ENCODE measurements at places on chromosomes 13 and 19. TPM values are rescaled to one million over a fixed set of nuclear protein-coding genes. Genes with fewer than 3 reads are reported as not detected.

- DNase-seq, result no peak
Measured at GRCh38 chr19:3233831-3234230, 9.4 kb downstream of the CELF5 start.

GRCh38 chr19:16403151-16403977, 68.4 kb downstream of the EPS15L1 start:
- no peak for DNase-seq

Gene CPB2
- not detected for total RNA-seq

Gene FGF14
- total RNA-seq, result not detected

Gene CGB8
- not detected for total RNA-seq

DNA sequence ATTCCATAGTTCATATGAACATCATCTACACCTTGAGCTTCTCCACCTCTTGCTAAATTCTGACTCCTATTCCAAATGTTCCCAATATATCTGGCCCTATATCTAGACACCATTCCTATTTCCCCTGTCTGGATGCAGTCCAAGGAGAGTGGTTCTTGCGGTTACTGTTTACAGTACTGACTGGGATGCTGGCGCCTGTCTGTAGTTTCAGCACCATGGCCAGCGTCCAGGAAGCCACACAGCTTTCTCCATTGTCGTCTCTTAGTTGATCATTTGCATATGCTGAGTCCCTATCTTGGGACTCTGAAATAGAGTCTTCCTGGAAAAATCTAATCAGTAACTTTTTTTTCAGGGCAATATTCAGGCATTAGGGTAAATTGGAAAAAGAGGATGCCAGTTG, 14.9 kb downstream of the LAIR2 start:
- no peak for DNase-seq

DNA sequence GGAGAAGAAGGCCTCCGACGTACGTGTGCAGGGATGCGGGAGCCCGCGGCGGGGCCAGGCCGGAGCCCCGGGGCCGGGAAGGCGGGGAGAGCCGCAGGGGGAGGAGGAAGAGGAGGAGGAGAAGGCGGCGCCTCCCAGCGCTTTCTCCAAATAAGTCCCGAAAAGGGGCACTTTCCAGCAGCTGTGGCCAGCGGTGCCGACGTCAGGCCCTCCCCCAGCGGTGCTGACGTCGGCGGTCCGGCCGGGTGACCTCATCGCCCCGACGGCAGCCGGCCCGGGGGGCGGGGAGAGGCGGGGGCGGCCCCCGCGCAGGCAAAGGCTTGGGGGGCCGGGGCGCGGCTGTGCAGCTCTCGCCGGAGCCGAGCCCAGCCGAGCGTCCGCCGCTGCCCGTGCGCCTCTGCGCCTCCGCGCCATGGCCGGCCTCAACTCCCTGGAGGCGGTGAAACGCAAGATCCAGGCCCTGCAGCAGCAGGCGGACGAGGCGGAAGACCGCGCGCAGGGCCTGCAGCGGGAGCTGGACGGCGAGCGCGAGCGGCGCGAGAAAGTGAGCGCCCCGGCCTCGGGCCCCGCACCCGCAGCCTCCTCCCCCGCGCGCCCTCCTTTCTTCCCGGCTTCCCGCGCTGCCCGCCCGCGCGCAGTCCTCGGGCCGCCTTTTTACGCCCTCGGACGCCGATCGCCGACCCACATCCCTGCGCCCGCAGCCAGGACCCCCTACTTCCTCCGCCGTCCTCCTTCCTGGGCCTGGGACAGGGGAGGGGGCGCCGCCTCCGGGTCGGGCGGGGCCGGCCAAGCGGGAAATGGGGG, at the start of gene TPM4:
Gene TPM4 (plus strand): TSS at position 342 of the 804 bp plus-strand sequence. CDS start 71 bp downstream, at position 413.
- peak; percentile 68 for DNase-seq

DNA sequence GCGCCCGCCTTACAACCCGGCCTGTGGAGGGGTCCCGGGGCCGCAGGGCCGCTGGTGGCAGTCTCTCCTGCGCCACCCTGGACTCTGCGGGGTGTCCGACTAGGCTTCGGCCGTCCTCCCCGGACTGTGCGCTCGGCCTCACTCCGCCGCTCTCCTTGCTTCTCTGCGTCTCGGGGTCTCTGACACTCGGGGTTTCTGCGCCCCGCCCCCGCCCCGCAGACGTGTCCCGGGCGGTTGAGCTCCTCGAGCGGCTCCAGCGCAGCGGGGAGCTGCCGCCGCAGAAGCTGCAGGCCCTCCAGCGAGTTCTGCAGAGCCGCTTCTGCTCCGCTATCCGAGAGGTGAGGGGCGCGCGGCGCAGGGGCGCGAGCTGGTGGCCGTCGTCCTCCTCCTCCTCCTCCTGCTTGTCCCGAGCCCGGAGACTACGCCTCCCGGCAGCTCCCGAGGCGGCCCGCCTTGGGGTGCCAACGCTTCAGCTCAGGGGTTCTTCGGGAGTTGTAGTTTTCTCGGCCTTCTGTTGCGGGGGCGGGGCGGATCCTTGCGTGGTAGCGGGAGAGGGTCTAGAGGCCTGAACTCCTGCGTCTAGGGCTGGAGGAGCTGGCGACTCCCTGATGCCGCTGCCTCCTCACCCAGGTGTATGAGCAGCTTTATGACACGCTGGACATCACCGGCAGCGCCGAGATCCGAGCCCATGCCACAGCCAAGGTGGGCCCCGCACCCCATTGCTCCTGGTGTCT, 627 bp downstream of the LIN7B start:
- no peak for DNase-seq

DNA sequence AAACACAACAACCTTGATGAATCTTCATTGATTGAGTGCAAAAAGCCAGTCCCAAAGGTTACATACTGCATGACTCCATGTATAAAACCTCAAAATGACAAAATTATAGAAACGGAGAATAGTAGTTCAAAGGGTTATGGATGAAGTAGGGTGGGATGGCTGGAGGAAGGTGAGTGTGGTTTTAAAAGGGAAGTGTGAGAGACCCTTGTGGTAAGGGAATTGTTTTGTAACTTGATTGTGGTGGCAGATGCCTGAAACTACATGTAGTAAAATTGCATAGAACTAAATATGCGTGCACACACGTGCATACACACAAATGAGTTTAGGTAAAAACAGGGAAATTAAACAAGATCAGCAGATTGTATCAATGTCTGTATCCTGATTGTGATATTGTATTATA, 340.7 kb downstream of the MTUS2 start:
- no peak for DNase-seq

- DNase-seq, result no peak
Measured at GRCh38 chr13:75870397-75870903, 234.3 kb downstream of the LMO7 start.

GRCh38 chr13:47680748-47681147, 320.3 kb downstream of the SUCLA2 start:
- no peak for DNase-seq

- no peak for DNase-seq
Measured at GRCh38 chr19:6324757-6325156, 8.7 kb downstream of the ACER1 start.

DNA sequence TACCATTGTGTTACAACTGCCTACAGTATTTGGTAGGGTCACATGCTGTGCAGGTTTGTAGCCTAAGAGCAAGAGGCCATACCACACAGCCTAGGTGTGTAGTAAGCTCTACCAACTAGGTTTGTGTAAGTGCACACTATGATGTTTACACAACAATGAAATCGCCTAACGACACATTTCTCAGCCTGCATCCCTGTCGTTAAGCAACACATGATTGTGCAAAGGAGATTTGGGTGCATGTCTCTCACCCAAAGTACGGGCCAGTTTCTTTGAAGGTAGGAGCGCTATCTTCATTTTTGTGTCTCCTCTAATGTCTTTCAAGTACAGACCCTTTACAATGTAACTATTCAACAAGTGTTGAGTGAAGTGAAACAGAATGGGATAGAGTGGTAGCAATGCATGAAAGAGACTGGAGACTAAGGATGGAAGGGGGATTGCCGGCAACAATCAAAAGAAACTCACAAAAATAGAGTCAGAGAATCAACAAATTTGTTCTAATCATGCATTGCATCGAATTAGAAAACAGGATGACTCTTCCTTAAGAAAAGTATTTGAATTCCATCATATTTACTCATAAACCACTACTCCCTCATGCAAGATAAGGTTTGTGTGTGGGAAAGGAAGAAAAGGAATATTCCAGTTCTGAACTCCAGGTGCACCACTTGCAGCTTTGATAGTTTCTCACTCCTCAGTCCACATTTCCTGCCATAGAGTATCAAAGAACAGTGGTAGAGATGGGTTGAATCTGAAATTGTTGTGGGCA, 60.2 kb upstream of the TNFRSF19 start:
- DNase-seq, result no peak

Gene GIPR
- total RNA-seq, result not detected
